GM10248 (cell line): ENCODE measurements at places on chromosomes 1 and 21.

DNA sequence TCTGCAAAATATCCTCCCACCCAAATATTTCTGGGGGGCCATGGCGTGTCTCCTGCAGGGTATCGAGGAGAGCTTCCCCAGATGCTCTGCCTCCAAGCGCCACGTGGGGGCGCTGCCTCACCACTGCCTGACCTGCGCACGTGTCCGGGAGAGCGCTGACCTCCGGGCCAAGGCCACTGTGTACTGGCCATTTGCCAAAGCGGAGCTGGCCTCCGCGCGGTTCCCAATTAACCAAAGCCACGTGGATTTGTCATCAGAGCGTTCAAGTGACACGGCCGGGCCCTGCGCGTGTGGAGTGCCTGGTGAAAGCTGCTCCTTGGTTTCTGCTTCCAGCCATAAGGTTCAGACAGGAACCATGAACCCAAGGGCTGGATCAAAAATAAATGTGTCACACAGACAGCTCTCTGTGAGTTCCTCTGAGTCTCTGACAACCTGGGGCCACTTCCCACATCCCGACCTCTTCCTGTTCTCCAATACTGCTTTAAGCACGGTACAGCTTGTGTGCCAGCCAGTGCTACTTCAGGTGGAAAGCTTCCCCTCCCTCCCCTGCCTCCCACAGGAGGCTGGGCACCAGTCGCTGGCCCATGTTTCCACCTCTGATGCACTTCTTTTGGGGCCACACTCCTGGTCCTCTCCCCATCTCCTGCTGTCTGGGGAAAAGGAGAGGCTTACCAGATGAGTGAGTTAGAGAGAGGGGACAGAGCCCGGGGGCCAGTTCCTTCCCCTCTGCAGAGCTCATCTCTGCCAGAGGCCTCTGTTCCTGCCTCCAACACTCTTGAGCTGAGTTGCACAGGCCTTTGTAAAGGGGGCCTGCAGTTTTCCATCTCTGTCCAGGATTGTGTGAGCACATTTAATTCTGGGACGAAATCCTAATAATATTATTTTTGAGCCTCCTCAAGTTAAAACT, 26.1 kb downstream of the ZP4 start:
- DNase-seq: peak; percentile 45

- peak; percentile 54 for DNase-seq
Measured at GRCh38 chr1:234398849-234399381, 25.7 kb downstream of the COA6 start.

- no peak for DNase-seq
Measured at GRCh38 chr1:34073028-34073695, 91.9 kb downstream of the CSMD2 start.

DNA sequence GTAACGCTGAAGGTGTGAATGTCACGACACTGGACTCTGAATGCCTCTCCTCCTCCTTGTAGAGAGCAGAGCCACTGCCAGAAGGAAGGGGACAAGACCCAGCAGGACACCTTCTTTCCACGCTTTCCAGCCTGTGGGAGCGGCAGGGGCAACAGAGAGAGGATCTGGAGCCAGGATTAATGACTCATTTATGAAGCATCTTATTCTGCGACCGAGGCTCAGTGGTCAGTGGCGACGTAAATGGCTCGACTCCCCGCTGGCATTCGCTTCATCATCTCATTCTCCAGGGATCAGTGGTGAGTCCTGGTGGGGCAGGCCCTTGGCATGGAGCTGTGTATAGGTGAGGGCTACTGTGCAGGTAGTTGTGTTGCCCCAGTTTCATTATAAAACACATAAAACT, 4.6 kb downstream of the SLC37A1 start:
- DNase-seq: no peak

DNA sequence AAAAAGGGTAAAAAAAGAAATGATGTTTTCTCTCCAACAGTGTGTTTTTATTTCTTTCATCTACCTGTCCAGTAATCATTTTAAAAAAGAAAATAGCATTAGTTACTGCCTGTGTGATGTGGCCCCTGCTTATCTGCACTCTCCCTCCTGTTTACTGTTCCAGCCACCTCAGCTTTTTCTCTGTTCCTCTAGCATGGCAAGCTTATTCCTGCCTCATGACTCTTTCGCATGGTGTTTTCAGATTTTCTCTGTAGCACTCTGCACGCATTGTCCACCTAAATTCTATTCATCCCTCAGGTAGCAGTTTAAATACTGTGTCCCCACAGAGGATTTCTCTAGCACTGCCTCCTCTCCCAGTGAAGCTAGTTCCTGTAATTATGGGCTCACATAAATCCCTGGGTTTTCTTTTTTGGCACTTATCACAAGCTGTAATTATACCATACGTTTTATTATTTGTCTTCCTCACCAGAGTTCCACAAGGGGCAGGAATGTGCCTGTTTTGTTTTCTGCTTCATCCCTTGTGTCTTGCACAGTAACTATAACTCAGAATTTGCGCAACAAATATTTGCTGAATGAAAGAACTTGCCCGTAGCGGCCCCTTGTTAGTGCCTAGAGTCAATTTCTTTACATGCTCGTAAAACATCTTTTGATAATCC, 51.4 kb upstream of the LRIG2 start:
- no peak for DNase-seq

DNA sequence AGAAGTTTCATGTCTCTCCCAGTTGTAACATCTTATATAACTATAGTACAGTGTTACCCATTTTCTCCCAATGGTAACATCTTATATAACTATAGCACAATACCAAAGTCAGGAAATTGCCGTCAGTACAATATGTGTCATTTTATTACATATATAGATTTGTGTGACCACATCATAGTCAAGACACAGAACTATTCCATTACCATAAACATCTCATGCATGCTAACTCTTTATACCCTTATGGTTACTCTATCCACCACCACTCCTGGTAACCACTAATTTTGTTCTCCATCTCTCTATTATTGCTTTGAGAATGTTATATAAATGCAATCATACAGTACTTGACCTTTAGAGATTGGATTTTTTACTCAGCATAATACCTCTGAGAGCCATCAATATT, 120.7 kb downstream of the BACH1 start:
- DNase-seq: no peak

- no peak for DNase-seq
Measured at GRCh38 chr21:37385179-37385765, 18.7 kb downstream of the DYRK1A start.

DNA sequence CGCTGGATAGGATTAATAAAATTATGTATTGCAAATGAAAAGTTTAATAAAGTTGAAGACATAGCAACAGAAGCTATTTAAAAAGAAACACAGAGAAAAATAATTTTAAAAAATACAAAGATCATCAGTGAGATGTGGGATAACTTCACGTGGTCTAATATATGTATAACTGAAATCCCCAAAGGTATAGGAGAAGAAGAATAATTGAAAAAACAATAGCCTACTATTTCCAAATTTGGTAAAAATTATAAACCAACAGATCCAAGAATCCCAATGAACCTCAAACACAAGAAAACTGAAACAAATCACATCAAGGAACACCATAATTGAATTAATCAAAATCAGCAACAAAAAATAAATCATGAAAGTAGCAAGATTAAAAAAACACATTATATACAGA, 44.9 kb downstream of the GREM2 start:
- DNase-seq: no peak

DNA sequence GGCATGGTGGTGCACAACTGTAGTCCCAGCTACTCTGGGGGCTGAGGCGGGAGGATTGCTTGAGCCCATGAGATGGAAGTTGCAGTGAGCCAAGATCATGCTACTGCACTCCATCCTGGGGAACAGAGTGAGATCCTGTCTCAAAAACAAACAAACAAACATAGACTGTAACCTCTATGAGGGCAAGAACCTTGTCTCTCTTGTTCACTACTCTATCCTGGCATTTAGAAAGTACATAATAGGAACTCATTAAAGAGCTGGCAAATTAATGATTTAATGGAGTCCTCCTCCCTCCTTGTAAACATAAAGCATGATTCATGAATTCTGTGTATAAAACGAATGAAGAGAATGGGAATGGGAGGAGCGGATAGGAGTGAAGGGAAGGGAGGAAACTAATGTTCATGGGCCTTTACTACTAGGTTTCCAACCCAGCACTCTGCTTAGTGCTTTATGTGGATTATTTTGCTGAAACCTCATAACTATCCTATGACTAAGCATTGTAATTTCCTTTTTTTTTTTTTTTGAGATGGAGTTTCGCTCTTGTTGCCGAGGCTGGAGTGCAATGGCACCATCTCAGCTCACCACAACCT, 8.6 kb downstream of the LMOD1 start:
- no peak for DNase-seq

DNA sequence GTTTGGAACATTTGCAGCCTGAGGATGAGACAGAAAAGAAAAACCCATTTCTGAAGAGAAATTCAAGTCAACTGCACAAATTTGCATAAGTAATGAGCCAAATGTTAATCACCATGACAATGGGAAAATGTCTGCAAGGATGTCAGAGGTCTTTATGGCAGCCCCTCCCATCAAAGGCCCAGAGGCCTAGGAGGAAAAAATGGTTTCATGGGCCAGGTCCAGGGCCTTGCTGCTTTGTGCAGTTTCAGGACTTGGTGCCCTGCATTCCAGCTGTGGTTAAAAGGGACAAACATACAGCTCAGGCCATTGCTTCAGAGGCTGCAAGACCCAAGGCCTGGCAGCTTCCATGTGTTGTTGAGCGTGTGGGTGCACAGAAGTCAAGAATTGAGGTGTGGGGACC, 13.4 kb downstream of the RBM11 start:
- DNase-seq: no peak

DNA sequence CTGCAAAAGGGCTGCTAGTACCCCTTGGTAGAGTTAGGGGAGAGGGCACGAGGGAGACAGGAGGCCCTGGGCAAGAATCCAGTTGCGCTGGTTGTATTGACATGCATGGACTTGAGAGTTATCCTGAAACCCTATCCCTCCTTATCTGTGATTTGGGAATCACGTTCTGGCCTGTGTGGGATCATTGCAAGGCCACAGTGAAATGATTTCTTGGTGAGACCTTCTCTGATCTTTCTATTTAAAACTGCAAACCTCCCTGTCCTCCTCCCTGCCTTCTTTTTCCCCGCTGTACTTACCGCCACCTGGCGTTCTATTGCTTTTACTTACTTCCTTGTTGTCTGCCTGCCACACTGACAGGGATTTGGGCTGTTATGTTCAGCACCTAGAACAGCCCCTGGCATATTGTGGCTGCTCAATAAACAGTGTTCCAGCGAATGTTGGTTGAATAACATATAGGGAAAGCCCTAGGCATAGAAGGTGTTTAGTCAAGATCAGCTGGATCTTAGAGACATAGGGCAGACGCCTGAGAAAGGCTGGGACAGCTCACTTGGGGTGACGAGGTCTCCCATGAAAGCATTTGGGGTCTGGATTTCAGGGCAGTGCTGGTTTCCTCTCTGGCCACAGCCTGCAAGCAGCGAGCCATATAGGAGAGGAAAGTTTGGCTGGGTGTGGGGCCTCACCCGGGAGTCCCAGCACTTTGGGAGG, 25.6 kb downstream of the ALPL start:
- DNase-seq: peak; percentile 72

DNA sequence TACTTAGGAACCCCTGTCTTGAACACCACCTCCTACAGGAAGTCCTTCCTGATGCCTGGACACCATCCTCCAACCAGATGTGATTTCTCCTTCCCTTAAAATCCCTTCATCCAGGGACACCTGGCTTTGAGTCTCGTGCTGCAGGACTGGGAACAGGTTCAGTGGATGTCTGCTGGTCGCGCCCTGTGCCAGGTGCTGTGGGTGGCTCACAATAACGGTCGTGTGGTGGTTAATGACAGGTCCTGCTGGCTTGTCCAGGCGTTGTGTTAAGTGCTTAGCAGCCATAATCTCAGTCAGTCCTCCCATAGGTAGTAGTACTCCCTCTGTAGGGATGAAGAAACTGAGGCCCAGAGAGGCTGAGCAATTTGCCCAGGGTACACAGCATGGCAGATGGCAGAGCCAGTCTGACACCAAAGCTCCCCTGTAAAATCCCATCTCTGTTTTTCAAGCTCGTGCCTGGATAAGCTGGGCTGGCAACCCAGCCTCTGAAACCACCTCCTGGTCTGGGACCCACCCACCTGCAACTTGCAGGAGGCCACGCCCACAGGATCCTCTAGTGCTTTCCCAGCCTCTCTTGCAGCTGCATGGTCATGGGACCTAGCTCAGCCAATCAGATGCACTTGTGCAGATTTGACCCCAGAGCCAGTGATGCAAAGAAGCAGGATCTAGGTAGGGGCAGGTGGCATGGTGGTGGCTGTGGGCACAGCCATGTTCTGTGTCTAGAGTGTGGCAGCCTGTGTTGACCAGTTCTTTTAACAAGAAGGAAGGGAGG, 106.0 kb upstream of the IFFO2 start:
- no peak for DNase-seq

- no peak for DNase-seq
Measured at GRCh38 chr1:43786201-43786958, 79.0 kb downstream of the ST3GAL3 start.

GRCh38 chr1:6893388-6893787, 108.1 kb downstream of the CAMTA1 start:
- DNase-seq: no peak

DNA sequence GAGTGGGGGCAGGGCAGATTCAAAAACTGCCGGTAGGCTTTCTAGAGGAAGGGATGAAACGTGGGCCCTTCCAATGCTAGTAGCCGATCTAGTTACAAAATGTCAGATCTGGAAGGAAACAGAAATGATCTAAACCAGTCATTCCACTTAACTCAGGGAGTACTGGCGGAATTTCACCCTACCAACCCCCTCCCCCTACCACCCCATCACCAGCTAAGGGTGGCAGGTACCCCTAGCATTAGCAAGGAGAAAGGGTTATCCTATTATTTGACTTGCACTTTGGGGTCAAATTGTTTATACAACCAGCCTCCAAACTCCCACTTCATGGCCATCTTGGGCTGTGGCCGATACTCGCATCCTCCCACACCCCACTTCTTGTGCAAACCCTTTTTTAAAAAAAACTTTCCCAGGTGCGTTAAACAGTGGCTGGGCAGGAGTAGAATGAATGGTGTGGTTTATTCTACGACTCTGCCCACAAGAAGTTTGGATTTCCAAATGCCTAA, 644 bp upstream of the MRPL24 start:
- DNase-seq: no peak

- no peak for DNase-seq
Measured at GRCh38 chr21:33780631-33781030, 135.0 kb downstream of the ATP5PO start.

- DNase-seq: no peak
Measured at GRCh38 chr1:11787251-11787803, 18.4 kb downstream of the MTHFR start.

DNA sequence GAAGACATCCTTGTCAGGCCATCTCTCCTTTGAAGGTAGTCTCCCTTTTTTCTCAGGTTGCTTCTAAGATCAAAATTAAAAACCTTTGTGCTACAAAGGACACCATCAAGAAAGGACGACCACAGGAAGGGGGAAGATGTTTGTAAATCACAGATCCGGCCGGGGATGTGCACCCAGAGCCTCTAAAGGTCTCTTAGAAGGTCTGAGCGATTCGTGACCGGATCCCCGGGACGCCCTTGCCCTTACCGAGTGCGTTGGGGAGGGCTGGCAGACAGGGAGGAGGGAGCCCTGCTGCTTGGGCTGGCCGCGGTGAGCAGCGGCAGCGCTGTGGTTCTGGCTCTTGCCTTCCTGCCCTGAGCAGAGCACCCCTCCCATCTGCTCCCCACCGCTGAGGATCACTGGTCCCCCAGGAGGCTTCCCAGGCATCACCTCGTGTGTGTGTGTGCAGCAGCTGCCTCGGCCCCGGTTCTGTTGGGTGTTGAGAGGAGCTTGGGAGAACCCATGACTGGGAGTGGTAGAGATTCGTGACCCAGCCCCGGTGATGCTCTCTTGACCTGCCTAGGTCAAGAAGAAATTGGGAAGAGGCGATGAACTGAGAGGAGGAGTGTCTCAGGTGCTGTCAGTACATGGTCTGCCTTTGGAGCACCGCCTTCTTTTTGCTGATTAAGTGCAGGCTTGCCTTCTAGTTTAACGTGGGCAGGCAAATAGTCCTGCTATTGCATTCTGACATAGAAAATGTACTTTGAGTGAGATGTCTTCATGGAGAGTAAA, 34.5 kb downstream of the AGPAT3 start:
- no peak for DNase-seq
